ENCODE measurements at places on chromosomes 5 and 9.

- DNase-seq = no peak
Measured at GRCh38 chr9:36298566-36298965, 40.3 kb upstream of the GNE start.

- peak; percentile 19 for DNase-seq
Measured at GRCh38 chr5:4868140-4868735, 271.9 kb upstream of the ADAMTS16 start.

DNA sequence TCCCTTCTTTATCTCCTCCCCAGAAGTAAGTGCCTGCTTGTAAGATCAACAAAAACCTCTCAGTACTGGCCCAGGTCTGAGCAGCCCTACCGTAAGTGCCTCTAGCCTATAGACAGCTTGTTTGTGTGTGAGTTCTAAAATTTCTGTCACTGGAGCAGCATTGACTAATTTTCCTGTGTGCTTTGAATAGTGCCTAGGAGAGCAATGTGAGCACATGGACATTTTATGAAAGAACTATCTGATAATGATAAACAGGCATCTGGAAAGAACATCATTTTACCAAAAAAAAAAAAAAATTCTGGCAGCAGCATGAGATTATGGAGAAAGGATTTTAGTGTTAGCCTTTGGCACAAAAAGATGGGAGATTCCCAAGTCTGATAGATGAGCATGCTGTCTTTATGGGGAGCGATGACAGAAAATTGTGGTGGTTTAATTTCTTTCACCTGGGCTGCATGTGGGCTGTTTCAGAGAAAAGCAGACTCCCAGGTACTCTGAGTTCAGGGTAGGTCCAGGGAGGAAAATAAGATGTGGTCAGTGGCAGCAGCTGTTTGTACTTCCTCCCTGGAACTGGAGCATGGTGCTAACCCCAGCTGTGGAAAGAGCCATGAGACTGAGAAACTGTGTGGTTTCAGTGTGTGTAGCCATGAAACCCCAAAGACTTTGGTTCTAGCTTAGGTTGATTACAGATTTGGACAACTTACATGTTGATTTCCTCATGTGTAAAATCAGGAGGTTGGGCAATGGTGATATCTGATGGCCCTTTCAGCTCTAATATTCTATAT lies 419.9 kb downstream of the NTRK2 start:
- no peak for DNase-seq

DNA sequence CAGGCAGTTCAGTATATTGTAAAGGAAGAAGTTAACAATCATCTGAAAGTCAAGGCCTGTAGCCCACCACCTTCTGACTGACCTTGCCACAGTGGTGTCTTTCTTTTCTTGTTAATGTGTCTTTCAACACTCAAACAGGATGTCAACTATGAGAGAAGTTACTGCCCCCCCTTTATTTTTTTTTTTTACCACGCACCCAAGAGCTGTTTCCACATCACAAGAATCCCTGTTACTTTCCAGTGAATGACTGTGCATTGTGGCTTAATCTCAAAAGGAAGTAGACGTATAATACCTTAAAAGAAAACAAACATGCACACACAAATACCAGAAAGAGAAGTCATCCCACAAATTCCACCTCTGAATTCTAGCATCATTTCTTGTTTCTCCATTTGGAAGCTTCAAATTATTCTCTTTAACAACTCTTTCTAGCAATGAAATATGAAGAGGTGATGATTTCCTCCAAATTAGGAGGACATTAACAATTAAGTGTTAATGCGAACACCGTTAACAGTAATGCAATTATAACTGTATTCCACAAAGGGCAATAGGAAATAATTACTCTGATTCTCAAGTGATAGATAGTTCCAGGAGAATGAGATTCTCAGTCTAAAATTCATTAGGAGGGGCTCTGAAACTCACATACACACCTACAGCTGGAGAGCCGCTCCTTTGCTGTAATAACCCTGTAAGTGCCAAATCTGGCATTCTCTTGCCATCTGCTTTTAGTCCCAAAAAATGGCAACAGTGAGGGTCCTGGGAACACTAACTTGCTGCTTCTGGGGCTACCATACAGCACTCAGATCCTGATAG lies 201.0 kb downstream of the EFNA5 start:
- DNase-seq = no peak

- DNase-seq = no peak
Measured at GRCh38 chr9:97526895-97527575, 25.6 kb downstream of the TMOD1 start.

- DNase-seq = no peak
Measured at GRCh38 chr5:127846884-127847283, 143.7 kb downstream of the CCDC192 start.

- DNase-seq = no peak
Measured at GRCh38 chr5:112967520-112968083, 9.0 kb upstream of the DCP2 start.

- no peak for DNase-seq
Measured at GRCh38 chr9:74527718-74528117, 30.6 kb downstream of the RORB start.

DNA sequence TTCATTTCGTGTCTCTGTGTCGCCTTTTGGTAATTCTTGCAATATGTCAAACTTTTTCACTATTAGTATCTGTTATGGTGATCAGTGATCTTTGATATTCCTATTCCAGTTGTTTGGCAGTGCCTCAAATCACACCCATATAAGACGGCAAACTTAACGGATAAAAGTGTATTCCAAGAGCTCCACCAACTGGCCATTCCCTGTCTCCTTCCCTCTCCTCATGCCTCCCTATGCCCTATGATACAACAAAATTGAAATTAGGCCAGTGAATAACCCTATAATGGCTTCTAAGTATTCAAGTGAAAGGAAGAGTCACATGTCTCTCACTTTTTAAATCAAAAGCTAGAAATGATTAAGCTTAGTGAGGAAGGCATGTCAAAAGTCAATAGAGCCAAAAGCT lies 74.8 kb downstream of the CDK5RAP2 start:
- no peak for DNase-seq

DNA sequence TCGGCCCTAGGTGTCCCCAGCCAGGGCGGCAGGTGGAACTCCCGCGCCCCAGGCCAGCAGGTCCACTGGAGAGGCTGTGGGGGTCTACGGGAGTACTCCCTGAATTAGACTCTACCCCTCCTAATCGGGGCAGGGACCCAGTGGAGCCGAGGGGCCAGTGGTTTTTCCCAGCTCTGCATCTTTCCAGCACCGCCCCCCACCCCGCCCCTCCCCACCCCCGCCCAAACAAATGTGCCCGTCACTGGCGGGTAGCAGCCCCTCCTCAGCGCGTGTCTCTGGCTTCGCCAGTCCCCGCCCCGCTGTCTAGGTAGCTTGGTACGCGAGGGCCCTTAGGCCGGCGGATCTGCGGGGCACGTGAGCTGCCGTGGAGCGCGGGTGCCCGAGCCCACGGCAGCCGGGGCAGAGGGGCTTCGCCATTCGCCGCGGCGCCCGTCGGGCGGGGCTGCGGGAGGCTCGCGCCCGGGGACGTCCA lies 7.0 kb downstream of the UNC5A start:
- DNase-seq = no peak

GRCh38 chr5:168174376-168174775 lies 117.1 kb upstream of the WWC1 start:
- no peak for DNase-seq

DNA sequence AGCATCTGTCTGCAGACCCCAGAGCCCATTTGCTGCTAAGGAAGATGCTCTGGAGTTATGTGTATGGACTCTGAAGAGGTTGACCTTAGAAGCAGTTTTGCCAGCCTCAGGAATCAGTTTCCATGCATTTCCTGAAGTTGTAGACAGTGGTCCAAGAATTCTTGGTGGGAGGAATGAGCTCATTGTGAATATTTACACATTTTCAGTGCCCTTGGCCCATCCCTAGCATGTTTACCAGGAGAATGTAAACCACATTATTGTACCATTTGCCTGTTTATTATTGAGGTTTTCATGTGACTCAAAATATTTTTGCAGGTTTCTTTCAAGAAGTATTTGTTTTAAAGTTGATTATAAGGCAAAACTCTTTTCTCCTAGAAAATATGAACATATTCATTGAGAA lies 93.8 kb downstream of the NXNL2 start:
- no peak for DNase-seq

Measured in activated naive CD4-positive, alpha-beta T cell treated with Interleukin-2 at 50 U/mL for 16 hours (primary cell).